IMR-90 (cell line): ENCODE measurements at places on chromosomes 3 and 15. TPM values are rescaled to one million over a fixed set of nuclear protein-coding genes. Genes with fewer than 3 reads are reported as not detected.

DNA sequence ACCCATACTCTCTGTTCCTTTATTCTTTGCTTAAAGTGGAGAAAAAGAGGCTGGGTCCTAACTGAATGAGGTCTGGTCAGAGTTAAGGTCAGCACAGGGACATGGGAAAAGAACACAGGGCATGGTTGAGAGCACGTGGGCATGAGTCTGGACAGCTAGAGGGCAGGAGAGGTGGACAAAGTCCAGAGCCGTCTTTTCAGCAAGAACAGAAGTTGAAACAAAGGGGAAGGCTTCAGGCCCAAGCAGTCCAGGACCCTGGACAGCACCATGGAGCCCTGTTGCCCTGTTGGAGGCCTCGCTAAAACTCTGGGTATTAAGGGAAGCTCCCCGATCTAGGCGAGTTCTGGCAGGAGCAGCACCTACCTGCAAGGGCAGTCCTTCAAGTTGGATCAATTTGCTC, 50.7 kb downstream of the XYLB start:
- peak; percentile 47 for DNase-seq

GRCh38 chr15:89490081-89490813, 6.1 kb downstream of the RHCG start:
- no peak for DNase-seq

DNA sequence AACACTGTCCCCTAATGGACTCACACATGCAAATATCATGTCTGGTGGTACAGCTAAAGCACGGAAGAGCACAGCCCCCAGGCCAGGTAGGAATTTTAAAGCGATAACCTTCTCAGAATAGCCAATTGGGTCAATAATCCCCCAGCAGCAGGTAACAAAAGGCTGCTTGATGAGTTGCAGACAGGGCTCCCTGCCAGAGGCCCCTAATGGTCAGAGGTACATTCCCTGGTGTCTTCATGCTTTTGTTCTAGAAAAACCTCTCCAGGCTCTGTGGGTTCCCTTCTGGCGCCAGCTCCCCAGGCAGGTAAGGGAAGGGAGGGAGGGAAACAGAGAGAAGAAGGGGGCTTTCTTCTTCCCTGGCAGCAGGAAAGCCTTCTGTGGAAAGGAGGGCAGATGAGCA, 43.4 kb upstream of the PRTG start:
- no peak for DNase-seq

DNA sequence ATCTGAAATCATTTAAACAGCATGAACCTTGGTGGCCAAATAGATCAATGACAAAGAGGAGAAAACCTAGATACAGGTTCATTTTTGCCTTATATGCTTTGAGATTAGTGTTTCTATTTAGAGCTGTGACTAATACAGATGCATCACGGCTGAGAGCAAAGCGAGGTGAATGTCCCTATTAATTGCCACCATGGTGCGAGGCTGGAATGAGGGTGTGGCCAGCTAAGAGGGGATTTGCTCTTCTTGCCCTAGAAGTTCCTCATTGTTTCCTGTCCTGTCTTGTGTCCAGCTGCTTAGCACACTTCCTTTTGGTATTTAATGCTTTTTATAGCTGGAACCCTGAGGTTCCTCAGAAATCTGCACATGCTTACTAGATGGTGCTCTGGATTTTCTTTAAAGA, 339.1 kb upstream of the RGMA start:
- DNase-seq, result no peak

GRCh38 chr15:97654481-97655076, 305.9 kb upstream of the ARRDC4 start:
- DNase-seq, result no peak

- no peak for DNase-seq
Observed at GRCh38 chr3:47042231-47042791, 62.8 kb downstream of the NBEAL2 start.

DNA sequence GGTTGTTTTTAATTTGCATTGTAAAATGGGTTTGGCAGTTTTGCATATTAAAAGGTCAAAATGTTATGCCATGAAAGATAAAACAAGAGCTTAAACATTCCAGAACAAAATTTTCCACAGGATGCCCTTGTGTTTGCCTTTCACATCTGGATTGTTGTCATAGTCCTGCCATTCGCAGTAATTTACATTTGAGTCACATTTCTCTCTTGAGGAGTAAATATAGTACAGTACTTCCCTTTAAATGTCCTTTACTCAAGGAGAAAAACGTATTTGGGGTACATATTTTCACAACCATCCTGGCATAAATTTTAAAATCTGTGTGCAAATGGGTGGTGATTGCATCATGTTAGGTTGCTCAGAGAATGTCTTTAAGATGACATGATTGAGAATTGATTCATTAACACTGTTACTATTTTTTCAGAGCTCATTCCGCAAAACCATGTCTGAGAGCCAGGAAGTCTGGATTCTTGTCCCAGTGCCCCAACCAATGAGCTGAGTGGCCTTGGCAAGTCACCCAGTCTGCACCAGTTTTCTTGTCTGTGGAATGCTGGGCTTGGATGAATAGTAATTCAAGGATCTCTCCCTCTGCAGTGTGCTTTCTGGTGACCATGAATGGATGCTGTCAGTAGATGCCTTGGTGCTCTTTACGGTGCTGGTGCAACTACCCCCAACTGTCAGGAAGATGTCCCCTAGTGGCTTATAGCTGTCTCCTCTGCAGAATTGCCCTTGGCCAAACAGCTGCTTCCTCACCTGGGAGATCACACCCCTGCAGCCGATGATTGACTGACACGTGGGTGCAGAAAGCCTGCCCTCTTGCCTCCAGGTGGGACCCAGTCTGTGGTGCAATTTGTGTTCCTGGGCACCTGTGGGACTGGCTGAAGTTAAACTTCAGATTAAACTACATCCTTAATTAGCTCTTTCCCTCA, 43.0 kb downstream of the ABHD5 start:
- peak; percentile 51 for DNase-seq

GRCh38 chr15:69805248-69805953, 292.3 kb downstream of the TLE3 start:
- DNase-seq, result no peak

- DNase-seq, result no peak
Observed at GRCh38 chr3:69540706-69541581, 155.1 kb upstream of the FRMD4B start.

GRCh38 chr3:123111640-123112039, 44.8 kb downstream of the PDIA5 start:
- DNase-seq, result no peak

DNA sequence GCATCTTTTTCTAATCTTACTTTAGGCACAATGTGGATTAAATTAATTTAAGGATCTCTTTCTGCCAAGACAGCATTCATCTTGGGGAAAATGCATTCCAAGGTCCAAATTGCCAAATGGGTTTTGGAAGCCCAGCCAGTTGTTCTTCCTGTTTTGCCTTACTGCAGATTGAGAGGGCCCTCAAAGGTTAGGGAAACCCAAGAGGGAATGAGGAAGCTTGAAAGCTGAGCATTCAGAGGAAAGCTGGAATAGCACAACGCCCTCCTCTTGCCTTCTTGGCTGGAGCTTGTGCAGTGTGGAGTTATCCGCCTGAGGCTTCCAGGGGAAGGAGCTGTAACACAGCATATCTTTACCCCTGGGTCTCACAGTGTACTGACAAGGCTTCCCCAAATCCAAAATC, 18.2 kb upstream of the SACM1L start:
- no peak for DNase-seq

DNA sequence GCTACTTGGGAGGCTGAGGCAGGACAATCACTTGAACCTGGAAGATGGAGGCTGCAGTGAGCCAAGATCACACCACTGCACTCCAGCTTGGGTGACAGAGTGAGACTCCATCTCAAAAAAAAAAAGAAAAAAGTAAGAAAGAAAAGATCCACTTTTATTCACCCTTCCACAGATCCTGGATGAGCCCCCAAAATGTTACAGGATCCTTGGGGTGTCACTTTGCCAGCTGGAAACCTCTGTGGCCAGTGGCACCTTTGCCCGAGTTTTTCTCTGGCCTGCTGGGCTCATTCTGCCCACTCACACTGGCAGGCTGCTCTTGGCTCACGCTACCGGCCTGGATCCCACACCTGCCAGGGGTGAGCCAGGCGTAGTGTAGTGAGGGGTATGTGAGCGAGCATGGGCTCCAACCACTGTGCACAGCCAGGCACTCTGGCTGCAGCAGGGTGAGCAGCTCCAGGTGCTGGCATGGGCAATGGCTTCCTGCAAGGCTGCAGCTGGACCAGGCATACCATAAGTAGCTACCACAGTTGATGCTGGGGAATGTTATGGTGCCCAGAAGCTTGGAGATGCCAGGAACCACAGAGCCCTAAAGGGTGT, 57.8 kb upstream of the C15orf39 start:
- DNase-seq, result no peak

DNA sequence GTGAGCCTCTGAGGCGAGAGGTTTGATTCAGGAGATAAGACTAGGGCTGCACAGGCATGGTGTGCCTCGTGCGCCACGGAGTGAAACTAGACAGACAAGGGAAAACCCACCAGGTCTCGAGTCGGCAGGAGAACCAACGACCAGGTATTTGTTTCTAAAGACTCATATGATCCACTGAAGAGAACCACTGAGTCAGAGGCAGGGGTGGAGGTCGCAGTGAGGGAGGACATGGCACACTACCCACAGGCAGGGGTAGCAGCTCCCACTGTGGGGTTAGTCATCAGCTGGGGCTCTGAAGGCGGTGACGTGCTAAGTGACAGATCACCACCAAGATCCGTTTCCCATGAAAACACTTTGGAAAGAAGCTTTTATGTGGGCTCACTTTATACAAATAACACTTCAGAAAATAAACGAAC, 45.7 kb downstream of the CHSY1 start:
- peak; percentile 95 for DNase-seq

DNA sequence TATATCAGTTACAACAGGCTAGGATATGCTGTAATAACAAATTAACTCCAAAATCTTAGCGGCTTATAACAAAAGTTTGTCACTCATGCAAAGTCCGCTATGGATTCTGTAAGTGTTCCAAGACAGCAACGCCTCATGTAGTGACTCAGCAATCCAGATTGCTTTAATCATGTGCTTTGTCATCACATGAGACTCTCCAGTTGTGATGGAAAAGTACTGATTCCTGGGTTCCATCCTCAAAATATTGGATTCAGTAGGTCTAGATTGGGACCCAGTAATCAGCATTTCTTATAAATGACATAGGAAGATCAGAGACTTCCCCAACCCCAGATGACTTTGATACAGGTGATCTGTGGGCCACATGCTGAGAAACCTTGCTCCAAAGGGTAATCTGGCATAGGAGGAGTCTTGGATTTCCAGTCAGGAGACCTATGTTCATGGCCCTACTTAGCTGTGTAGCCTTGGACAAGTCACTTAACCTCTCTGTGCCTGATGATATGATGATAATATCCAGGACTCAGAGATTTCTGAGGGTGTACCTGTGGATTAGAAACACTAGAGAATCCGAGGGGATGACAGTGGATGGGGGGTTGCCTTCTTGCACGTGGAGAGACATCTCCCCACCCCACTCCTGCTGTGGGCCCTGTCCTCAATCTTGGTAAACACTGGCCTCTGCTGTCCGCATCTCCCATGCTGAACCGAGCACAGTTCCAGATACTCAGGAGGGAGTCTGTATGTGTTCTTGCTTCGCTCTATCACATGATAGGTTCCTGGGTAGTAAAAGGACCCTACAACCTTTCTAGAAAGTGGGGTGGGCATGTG, 65.5 kb downstream of the CORO2B start:
- DNase-seq, result peak; percentile 90

DNA sequence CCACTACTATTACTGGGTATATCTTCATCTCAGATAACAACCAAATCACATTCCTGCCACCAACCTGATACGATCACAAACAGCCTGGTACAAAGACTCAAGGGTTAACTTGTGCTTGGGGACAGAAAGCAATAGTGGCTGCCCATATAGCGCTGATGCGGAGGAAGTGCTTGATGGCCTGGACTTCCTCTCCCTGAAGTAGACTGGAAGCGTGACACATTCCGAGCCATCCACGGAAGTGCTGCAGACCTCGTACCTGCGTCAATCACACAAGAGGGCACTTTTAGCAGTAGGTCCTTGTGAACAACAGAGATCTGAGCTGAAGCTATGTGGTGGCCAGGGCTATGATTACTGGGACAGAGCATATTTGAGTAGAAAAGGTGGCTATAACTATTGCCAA, 17.3 kb upstream of the C3orf62 start:
- DNase-seq, result no peak

DNA sequence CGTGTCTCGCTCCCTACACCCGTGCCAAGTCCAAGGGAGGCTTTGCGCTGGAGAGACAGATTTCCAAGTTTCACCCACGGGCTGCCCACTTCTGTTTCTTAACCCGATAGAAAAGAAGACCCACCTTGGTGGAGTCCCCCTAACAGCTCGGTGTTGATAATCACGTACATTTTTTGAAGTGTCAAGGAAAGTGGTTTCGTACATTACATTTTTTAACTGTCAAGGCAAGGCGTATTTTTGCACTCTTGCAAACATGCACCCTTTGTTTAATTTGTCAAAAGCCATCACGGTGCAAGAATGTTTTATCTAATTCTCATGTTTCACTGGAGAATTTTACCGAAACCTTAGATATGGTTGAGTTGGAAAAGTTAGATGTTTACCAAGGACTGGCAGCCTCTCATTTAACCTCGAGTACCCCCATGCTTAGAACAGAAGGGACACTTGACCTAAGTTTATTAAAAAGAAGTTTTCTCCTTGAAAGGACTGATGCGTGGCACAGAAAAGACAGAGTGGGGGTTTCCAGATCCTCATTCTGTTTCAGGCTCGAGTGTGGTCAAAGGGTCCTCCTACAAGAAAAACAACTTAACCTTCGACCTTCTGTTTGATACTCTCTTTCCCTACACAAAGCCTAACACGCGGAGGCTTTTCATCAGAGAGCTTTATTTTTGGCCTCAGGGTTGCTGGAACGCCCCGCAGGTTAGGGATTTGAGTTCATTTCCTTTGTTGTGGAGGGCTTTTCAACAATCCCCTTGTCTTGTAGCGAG, 882 bp downstream of the GXYLT2 start:
- DNase-seq, result peak; percentile 42

DNA sequence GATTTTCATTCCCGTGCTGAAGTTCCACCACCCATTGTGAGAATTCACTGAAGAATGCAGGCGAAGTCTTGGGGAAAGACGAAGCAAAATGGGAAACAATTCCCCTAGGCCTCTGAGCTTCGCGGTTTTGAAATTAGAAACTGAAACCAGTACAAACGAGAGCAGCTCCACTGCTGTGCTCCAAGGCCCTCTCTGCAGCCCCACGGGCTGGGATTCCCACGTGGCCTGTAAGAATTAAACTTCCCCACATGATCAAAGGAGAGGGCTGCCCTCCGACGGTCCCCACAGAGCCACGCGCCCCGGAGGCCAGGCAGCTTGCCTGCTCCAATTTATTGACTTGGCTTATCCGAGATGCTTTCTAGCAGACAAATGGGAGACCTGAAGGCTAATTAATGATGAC, 144.0 kb downstream of the GREM1 start:
- DNase-seq, result peak; percentile 73

GRCh38 chr3:100040451-100041225, 73.7 kb downstream of the FILIP1L start:
- DNase-seq, result peak; percentile 80

GRCh38 chr15:42891569-42891968, 29.0 kb downstream of the TTBK2 start:
- peak; percentile 25 for DNase-seq

SMCO1 gene
- not detected in 2 replicates for total RNA-seq

GOLGA6A gene
- total RNA-seq, result not detected in 2 replicates

P2RY1 gene
- under 0.01 TPM in 1 of 2 replicates, not detected in the other for total RNA-seq

THOC7 gene
- total RNA-seq, result 25.8 and 51.7 TPM in 2 replicates

SERINC4 gene
- total RNA-seq, result under 0.01 TPM in 1 of 2 replicates, not detected in the other

HIGD2B gene
- total RNA-seq, result not detected in 2 replicates

RAB7A gene
- 57.0 and 65.3 TPM in 2 replicates for total RNA-seq

HRG gene
- not detected in 2 replicates for total RNA-seq

CRABP1 gene
- total RNA-seq, result not detected in 2 replicates

NSMCE3 gene
- 6.3 and 7.5 TPM in 2 replicates for total RNA-seq

FBXW12 gene
- total RNA-seq, result not detected in 2 replicates

LMOD3 gene
- total RNA-seq, result not detected in 2 replicates

RPS17 gene
- total RNA-seq, result 2,617 and 3,477 TPM in 2 replicates

OXTR gene
- total RNA-seq, result 56.1 and 76.9 TPM in 2 replicates

CTXN2 gene
- not detected in 2 replicates for total RNA-seq
